Stimulated activated CD8-positive, alpha-beta memory T cell treated with anti-CD3 and anti-CD28 coated beads, Interleukin-7, amount 100 ng/mL, for 1 hour (primary cell): ENCODE measurements at places on chromosomes 3 and 15.

DNA sequence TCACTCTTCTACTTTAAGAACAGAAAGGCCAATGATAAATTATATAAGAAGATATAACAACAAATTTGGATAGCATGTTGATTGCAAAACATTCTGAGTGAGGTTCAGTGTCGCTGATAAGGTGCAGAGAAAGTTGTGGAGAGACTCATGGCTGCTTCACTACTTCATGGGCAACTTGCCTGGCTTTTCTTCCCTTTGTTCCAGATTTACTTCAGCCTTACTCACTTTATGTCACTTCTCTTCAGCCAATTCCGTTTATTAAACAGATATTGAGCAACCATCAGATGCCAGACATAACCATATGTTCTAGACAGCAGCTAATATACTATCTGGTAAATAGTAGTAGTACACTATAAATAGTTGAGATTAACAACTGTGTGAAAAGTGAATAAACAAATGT, 150.0 kb upstream of the CHL1 start:
- DNase-seq: no peak

DNA sequence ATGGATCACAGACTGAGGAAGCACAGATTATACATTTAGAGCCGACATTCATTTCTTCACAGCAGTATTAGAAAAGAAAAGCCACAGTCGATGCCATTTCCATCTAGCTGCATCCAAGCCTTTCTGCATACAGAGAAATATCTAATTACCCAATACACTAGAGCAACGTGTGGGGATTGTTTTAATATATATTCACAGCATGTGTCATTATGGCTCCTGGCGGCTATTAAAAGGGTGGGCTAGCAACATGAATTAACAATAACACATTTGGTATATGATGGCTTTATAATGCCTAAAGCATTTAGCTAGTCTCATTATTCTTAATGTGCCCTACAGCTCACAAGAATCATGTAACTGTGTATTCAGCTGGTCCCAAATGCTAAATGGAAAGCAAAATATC, 1030.5 kb downstream of the FHIT start:
- DNase-seq: no peak

- no peak for DNase-seq
Measured at GRCh38 chr15:91953432-91953831, 99.9 kb downstream of the SLCO3A1 start.

- no peak for DNase-seq
Measured at GRCh38 chr3:85180-85579, 111.4 kb upstream of the CHL1 start.

- DNase-seq: no peak
Measured at GRCh38 chr3:32840086-32840841, 22.5 kb downstream of the TRIM71 start.

DNA sequence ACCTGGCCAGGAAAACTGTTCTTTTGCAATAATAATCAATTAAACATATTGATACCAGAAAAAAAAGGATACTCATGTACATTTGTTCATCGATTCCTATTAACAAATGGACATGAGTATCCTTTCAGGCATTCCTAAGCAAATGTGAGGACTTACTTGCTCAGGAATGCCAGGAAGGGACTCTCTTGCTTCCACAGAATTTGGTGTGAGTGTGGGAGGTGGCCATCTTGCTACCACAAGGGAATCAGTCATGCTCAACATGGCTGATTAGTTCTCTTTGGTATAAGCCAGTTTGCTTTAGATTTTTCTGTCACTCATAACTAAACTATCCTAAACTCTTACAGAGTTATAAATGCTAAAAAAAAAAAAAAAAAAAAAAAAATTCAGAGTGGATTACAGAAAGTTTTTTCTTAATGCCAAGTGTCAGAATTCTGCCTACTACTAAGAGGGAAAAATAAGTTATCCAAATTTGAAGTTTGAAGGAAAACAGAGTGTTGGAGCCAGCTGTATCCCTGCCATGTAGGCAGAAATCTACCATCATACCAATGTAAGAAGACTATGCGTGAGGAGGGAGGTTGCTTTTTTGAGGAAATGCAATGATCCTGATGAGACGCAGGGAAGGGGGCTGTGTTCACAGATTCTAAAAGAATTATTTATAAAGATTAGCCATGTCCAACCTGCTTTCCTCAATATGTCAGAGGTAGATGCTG, 98.7 kb downstream of the PLD1 start:
- no peak for DNase-seq
